ENCODE measurements at places on chromosomes 11 and 22.

DNA sequence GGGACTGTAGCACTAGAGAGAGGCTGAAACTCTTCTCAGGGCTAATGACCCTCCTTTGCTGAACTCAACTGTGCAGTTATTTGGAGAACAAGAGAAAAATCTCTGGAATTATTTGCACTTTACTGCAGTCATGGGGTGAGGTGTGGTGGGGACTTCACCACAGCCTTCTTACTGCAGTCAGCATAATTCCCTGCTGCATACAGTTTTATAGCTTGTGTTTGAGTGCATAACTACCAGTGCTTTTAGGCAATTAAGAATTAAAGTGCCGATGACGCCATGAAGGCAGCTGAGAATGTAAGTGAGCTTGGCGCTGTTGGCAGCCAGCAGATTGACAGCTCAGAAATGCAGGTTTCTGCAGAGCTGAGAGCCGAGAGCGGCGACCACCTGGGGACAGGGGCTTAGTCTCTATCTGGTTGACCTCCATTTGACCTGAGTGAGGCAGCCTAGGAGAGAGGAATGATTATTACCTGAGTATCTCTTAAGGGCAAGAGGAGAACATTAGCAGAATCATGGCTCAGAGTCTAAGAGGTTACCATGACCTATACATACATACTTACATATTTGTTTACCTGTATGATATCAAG is 830.0 kb downstream of the NTM start:
- DNase-seq: no peak

DNA sequence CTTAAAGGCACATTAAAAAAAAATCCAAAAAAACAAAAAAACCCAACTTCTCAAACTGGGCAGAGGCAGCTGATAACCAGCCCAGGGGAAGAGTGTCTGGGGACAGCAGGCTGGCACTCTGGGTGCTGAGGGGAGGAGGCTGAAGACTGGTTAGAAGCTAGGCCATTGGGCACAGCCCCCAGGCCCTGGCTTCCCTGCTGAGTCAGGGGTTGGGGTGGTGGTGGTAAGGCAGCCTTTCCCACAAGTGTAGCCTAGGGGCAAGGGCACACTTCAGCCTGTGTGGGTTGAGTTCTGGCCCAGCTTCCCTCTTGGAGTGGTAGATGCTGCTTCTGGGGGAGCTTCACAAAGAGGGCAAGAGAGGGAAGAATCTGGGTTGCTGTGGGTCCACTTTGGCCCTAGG is 16.3 kb upstream of the ARFGAP3 start:
- no peak for DNase-seq

- no peak for DNase-seq
Observed at GRCh38 chr11:92804388-92804966, 165.0 kb upstream of the MTNR1B start.

DNA sequence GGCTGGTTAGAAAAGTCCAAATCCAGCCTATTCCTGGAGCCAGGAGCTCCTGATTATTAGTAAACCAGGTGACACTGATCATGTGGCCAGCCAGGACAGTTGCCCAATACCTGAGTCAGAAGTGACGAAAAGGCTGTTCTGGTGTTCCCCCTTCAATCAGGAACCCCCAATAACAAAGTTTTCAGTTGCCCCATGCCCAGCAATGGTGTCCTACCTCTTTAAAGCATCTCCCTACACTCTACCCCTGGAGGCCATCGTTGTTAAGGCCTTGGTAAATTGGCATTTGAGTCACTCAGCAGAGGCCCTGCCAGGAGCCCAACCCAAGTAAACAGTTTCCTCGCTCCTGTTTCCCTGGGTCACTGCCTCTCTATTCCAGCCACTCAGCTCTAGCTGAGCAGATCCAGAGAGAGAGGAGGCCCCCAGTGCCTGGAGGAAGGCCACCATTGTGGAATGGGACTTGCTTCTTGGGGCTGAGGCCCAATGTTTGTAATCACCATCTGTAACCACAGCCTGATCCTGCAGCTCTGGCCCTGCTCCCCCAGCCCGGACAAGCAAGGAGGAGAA is 25.0 kb downstream of the ARHGAP1 start:
- no peak for DNase-seq

DNA sequence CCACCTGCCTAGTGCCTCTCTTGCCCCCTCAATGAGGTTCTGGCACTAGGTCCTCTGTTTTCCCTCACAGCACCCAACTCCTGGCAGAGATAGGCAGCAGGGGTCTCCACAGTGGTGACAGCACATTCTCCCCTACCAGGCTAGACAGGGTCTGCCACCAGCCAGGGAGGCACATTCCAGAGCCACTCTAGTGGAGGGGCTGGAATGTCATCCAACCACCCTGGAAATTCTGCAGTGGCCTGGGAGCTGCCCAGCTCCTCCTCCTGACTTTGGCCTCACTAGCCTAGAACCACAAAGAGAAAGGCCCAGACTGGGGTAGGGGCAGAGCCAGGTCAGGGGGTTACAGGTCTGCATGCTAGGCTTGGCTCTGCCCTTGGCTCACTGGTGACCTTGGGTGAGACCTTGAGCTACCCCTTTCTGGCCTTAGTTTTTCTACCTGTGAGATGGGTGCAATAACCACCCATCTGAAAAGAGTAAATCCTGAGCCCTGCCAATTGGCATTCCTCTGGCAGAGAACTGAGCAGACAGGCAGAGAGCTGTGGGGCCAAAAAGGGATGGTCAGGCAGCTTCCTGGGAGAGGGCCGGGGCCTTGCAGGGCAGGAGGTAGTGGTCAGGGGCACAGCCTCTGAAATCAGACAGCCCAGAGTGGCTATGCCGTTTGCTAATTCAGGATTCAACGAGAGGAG is 7.1 kb downstream of the P2RY2 start:
- peak; percentile 59 for DNase-seq

DNA sequence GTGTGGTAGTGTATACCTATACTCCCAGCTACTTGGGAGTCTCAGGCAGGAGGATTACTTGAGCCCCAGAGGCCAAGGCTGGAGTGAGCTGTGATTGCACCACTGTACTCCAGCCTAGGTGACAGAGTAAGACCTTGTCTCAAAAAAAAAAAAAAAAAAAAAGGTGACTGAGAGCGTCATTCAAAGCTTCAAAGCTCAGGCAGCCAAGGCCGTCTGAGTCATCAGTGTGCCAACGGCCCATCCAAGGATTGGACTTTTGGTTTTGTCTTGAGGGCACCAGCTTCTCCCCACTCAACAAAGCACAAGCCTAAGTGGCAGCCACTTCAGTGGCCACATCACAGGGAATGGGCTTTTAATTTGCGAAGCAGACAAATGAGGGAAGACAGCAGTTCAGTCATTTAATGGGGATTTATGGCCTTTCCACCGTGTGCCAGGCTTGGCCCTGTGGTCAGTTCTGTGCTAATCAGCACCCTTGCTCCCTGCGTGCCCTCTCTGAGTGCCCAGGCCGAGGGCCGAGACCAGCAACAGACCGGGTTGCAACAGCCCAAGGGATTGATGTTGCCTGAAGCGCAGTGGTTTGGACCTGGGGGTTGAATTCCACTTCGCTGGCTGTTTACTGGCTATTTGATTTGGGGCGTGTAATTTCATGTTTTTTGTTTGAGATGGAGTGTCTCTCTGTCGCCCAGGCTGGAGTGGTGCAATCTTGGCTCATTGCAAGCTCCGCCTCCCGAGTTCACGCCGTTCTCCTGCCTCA is 30.2 kb upstream of the CRYBB3 start:
- DNase-seq: no peak

DNA sequence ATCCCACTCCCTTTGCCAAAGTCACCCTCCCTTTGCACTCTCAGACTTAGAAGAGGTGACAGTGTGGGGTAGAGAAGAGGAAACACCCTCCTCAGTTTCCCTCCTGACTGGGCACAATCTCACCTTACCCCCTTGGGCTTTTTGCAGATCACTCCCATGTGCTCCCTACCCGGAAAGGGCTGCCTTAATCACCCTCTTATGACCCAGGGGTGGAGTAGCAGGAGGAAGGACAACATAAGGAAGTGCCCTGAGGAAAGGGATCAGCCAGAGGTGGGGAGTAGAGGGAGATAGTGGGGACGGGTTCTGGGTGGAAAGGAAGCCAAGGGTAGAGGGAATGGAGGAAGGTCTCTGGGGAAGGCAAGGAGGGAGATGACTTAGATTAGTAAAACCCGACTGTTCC is 52.0 kb downstream of the NRXN2 start:
- DNase-seq: no peak

DNA sequence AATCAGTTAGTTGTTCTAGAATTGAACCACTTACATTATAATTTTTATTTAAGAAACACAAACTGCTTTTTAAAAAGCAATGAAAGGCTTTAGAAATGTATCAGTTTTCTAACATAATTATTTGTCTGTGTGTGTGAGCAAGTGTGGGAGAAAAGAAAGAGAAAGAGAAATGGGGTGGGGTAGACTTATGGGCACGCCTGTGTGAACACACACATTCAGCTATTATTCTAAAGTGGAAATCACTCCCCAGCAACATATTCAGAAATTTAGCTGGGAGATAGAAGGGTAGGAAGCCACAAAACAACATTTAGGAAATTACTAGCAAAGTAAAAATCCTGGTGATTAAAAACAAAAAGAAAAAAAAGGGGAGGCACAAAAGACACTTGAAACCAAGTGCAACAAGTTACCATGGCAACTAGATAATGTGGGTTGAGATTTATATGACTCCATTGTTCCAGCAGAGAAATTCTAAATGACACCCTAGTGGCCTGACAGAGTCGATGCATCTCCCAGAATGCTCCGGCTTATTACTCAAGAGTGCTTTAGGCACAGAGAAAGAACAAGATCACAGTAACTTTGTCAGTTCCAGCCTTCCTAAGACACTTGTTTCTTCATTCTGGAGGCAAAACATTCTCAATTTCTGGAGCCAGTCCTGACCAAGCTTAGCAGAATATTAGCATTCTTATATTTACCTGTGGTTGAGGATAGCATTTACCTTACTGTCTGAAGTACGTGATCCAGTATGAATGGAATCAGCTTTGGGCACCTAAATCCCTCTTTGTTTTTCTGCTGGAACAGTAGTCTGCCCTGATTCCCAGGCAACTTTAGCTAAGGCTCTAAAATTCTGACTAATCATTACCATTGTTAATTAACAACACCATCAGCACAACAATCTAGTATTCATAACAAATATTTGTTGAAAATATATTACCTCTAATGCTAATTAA is 444.4 kb downstream of the DLG2 start:
- DNase-seq: no peak

DNA sequence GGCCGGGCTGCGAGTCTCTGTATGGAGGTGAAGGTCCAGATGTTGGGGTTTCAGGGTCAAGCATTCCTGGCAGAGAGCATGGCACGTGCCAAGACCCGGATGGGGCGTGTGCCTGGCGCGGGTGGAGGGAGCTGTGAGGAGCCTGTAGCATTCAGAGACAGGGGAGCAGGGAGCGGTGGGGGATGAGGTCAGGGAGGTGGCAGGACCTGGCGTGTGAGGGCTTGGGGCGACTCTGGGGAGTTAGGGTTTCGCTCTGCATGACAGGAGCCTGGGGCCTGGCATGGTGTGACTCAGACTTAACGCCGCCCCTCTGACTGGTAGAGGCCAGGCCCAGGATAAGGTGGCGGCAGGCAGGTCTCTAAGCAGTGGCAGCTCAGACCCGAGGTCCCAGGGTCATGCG is 103.0 kb downstream of the KCNQ1 start:
- no peak for DNase-seq

GRCh38 chr11:69359735-69360480 is 66.0 kb downstream of the MYEOV start:
- no peak for DNase-seq

- no peak for DNase-seq
Observed at GRCh38 chr11:93464927-93465540, 78.2 kb downstream of the SMCO4 start.

- no peak for DNase-seq
Observed at GRCh38 chr22:50522208-50522805, 3.1 kb downstream of the SCO2 start.

- no peak for DNase-seq
Observed at GRCh38 chr11:118064956-118065355, 11.9 kb upstream of the TMPRSS4 start.

- peak; percentile 13 for DNase-seq
Observed at GRCh38 chr11:125512106-125512505, 16.0 kb upstream of the FEZ1 start.

GRCh38 chr11:5283086-5283485 is 13.3 kb upstream of the HBE1 start:
- DNase-seq: no peak

GRCh38 chr11:121563003-121563402 is 110.2 kb upstream of the SORL1-AS1 start:
- no peak for DNase-seq

DNA sequence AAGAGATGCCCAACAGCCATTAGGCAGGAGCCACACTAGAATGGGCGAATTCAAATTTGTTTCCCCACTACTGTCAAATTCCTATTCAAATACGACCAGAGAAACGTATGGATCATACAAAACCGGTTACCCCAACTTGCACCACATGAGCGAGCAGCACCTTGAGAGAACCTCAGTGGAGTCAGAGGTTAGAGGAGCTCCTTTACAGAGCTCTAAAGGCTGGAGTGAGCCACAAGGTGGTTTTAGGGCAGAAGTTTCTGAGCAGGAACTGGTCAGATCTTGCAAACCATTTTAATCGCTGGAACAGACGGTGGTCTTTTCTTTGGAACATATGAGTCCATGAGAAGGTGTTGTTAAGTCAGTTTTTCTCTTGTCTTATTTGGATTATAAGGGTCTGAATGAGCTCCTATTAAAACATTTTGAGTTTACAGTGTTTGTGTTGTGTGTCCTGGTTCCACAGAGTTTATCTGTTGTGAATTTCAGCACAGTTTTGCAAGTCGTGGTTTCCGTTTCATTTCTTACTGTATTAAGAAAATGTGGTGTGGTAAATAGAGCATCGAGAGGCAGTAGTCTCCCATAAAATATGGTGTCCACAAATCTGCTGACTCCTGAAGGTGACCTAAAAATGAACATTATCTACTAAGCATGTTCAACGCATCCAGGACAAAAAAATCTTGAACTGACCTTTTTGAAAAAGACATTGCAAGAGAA is 471.7 kb downstream of the NTM start:
- no peak for DNase-seq

GRCh38 chr22:22327723-22328122 is 83.1 kb downstream of the VPREB1 start:
- DNase-seq: no peak

DNA sequence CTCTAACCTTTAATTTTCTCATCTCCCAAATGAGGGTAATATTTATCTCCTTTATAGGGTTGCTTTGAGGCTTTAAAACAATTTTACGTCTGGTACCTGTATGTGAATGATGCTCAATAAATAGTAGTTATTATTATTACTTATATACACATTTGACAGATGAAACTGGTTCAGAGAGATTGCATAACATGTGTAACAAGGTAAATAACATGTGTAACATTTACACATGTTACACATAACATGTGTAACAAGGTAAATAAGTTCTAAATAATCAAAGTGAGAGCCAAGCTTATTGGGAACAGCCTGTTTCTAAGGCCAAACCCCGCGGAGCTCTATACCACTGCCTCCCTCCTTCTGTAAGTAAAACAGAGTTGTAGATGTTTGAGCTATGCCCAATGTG is 100.9 kb downstream of the MPPED2 start:
- no peak for DNase-seq

DNA sequence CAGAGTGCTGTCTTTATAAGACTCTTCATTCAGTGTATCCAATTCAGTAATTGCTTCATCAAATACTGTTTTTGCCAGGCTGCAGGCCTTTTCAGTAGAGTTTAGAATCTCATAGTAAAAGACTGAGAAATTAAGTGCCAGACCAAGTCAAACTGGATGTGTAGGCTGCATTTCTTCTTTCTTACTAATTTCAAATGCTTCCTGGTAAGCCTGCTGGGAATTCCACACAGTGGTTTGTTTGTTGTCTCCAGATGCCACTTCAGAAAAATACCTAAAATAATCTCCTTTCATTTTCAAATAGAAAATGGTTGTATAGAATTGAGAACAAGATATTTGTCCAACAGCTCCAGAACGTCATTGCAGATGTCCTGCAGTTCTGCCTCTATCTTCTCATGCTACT is 34.7 kb downstream of the LDHAL6A start:
- DNase-seq: no peak

- no peak for DNase-seq
Observed at GRCh38 chr11:24234822-24235508, 261.9 kb upstream of the LUZP2 start.
